Activated CD4-positive, alpha-beta T cell treated with anti-CD3 and anti-CD28 coated beads for 1 hour (primary cell): ENCODE measurements at places on chromosomes 12 and 14.
A peak's percentile ranks its signal among the peaks of the same experiment; 100 is the strongest.

- DNase-seq = no peak
These were observed 17.5 kb downstream of the PNMA1 start for GRCh38 chr14:73696466-73697400.

DNA sequence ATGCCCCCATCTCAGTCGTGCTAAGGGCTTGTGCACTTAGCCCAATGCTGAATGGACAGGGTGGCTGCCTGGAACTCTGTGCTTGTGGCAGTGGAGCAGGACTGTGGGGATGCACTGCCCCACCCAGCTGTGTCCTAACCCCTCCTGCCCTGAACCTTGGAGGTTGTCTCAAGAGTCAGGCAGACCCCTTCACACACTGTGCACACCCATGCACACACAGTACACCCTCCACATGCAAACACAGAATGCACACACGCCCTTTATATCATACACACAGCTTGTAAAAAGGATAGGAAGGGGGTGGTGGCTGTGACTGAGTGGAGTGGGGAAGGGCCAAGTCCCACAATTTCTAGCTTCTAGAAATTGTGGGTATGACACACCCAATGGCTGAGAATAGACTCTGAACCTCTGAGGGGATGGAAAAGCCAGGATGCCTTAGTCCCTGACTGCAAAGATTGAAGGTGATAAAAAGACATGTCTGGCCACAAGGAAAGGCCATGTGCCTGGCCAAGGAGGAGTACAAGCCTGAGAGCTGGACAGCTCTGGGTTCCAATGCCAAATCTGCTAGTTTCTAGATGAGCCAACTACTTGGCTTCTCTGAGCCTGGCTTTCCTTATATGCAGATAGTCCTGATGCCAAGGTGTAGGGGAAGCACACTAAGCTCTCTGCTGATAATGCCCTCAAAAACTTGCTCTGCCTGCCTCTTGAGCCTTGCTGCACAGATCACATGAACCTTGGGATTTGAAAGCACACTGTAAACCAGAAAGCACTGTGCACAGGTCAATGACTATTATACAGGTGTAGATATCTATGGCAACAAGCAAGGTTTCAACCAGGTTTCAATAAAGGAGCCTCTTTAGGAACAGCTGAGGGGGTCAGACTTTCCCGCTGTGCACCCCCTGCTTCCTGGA lies 8.4 kb downstream of the KRT8 start:
- DNase-seq = no peak

- no peak for DNase-seq
These were observed 63.0 kb upstream of the ARHGAP5 start for GRCh38 chr14:32014057-32014456.

- DNase-seq = no peak
These were observed 22.7 kb upstream of the MGST1 start for GRCh38 chr12:16324772-16325171.

GRCh38 chr12:19234981-19235871 lies 105.7 kb downstream of the PLEKHA5 start:
- no peak for DNase-seq

DNA sequence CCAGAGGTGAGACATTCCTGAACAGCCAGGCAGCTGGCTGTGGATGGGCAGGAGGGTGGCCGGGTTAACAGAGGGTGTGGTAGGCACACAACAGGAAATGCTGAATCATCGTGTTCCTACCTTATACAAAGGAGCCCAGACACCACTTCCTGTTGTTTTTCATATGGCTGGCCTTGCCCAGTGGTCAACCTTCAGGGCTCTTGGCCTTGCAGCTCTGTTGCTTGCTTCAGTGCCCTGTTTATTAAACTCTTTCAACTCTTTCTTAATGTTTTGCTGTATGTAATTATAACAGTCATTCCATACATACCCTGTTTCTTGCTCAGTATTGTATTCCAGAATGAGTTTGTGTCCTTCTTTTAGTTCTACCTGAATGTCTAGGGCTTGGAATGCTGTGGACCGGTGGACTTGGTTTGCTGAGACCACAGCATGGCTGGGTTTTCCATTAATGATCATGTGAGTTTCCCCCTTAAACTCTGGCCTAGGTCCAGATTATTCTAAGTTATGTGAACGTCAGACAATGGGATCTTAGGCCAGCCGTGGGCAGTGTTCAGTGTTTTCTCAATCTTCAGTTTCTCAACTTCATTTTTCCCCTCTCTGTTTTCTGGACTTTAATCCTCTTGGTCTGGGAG lies 11.9 kb downstream of the CFAP54 start:
- DNase-seq = peak; percentile 18

GRCh38 chr14:52551696-52552062 lies 626 bp downstream of the TXNDC16 start:
- DNase-seq = no peak

- DNase-seq = no peak
These were observed 26.9 kb downstream of the TMEM233 start for GRCh38 chr12:119620490-119620889.

- no peak for DNase-seq
These were observed 12.6 kb downstream of the RASSF9 start for GRCh38 chr12:85823436-85824180.

DNA sequence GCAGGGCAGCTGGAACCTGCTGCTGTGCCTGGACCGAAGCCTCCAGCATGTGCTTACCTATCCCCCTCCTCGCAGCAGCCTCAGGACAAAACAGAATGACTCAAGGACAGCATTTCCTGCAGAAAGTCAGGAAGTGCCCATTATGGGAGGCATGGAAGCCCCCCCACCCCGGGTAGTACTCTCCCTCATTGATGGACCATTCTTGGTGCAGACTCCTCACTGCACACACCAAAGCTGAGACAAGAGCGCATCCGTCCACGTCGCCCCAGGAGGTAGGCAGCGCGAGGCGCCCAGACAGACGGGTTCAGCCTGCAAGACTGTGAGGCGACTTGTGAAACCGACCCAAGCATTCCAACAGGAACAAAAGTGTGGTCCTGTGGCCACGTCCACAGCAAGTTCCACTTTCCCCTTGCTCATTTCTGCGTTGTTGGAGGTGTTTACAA lies 243.9 kb upstream of the ATXN7L3B start:
- DNase-seq = no peak

- DNase-seq = no peak
These were observed 257.7 kb downstream of the NAV3 start for GRCh38 chr12:78088391-78088832.

DNA sequence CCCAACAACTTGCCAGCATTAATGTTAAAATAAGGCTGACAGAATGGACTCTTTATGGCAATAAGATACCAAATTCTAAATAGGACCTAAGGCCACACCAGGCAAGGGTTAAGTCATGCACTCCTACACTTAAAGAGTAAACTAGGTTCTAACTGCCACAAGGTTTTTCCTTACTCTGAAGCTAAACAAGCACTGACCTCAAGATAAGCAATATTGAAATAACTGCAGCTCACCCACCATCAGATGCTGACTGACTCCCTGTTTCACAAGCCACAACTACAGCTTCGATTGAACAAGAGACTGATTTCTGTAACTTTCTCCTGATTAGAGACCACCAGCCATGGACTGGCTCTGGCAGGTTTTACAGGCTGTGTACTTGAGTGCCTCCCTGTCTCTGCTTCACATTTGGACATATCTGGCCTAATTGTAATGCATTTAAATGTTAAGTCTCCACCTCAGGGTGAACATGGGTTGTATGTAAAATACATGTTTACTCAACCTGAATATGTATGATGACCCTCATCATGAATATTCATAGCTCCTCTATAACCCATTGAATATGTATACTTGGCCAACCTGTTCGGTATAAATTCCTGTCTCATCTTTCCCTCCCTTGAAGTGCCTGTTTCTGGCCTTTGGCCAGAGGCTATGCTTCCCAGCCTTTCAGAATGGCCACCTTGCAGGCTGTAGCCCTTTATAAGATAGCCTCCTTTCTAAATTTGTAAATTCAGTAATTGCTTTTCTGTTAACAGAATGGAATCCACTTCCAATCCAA lies 70.5 kb upstream of the DAAM1 start:
- no peak for DNase-seq

- DNase-seq = no peak
These were observed 61.2 kb downstream of the SLC38A6 start for GRCh38 chr14:61042220-61042619.

DNA sequence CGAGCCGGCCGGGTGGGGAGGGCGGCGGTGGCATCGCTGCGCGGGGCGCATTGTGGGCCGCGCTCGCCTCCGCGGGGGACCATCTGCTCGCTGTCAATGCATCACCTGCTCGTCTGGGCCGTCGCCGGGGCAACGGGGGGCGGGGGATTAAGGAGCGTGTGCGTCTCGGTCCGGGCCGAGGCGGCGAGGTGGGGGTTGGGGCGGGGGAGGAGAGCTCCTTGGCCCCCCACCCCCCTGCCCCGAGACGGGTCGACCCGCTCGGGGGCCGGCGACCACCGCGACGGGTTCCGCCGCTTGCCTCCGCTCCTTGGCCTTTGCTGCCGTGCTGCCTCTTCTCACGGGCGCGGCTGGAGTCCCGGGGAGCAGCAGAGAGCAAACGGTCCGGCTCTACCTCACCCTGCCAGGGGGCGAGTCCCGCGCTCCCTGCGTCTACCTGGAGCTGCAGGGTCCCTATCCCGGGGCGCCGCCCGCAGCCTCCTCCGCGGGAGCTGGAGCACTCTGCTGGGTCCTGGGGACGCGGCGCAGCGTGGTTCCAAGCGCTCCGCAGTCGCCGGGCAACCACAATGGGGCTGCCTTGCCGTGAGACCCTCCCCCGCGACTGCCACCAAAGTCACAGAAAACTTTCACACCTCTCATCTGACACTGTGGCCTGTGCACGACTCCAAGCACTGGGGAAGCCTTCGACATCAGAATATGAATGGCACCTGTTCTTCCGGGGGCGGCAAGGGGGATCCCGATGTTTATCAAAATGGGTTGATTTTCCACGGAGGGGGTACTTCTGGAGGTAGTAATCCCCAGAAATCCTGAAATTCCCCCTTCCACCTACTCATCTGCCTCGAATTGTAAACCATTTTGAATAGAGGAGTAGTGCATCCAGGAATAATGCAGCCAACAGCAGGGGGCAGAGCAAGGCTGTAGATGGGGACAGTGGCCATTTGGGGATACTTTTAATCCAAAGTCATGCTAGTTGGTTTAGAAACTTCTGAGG lies at the start of gene C12orf42:
C12orf42 (minus strand) TSS at position 500 of the 988 bp plus-strand sequence. CDS start 17,542 bp downstream, outside the sequence.
- peak; percentile 38 for DNase-seq

DNA sequence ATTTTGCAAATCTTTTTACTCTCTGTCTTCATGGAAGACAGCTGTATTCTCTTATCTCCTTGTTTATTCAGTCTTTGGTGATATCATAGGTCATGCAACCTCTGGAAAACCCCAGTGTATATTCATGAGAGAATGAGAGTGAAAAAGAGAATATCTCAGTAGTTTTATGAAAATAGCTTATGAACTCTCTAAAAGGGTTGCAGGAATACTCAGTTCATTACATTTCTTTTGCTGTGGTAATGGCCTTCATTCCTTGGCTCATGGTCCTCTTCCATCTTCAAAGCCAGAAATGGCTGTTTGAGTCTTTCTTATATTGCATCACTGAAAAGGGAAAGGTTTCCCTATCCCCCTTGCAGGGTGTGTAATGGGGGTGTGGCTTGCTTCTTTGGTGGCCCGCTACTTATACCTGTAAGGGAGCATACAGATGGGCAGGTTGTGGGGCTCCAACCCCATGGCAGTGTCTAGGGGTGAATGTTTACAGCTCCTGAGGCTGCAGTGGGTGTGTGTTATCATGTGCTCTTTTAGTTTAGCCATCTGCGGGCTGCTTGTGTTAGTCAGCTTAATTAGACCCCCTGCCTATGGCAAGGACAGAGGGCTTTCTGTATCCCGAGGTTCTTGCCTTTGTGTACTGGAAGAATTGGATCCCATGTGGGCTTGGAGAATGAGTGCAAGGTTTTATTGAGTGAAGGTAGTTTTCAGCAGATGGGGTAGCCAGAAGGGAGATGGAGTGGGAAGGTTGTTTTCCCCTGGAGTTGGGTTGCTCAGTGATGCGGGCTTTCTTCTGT lies 150.2 kb downstream of the CCDC91 start:
- DNase-seq = no peak

GRCh38 chr12:56431850-56432249 lies 17.4 kb downstream of the TIMELESS start:
- no peak for DNase-seq

DNA sequence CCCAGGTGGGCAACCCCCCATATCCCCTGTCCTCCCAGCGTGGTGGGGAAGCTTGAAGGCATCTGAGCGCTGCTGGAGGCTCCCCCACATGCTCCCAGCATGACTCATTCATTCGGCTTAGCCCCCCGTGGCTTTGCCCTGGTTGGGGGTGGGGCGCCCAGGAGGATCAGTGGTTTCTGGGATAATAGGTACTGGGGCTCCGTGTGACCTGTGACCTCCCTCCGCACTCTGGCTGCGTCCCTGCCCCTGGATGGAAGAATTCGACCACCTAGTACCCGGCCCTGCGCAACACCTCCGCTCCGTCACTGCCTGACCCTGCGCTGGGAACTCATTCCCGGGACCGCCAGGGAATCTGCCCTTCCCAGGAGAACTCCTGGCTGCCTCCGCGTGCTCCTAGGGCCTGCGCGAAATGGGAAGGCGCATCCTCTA lies 120.1 kb downstream of the AACS start:
- DNase-seq = no peak

DNA sequence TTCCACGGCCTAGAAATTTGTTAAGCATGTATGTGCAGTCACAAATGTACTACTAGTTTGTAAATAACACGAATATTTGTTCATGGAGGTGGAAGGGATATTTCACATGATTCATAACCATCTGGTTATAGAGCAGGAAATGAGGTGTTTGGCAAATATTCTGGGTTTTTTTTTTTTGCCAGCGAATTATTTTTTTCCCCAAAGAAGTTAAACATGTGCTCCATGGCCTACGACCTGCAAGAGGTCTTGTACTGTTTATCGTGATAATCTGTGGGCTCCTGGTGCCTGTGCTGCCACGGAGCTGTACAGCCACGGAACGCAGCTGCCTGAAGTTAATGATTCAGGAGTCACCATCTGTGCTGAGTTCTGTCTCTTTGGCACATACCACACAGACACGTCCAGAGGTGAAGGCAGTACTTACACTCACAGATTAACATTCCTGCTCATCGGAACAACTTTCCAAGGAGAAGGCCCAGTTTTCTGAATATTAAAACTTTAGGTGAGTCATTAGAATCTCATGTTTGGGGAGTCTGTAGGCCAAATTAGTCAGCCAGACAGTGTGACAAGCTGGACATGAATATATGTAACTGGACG lies 156.3 kb downstream of the TMX1 start:
- DNase-seq = no peak

- DNase-seq = no peak
These were observed 46.8 kb downstream of the IQSEC3 start for GRCh38 chr12:113347-113746.
